ENCODE measurements at places on chromosomes 1 and 21.

GRCh38 chr1:145729196-145729595 is 9.9 kb downstream of the CD160 start:
- no peak for DNase-seq

DNA sequence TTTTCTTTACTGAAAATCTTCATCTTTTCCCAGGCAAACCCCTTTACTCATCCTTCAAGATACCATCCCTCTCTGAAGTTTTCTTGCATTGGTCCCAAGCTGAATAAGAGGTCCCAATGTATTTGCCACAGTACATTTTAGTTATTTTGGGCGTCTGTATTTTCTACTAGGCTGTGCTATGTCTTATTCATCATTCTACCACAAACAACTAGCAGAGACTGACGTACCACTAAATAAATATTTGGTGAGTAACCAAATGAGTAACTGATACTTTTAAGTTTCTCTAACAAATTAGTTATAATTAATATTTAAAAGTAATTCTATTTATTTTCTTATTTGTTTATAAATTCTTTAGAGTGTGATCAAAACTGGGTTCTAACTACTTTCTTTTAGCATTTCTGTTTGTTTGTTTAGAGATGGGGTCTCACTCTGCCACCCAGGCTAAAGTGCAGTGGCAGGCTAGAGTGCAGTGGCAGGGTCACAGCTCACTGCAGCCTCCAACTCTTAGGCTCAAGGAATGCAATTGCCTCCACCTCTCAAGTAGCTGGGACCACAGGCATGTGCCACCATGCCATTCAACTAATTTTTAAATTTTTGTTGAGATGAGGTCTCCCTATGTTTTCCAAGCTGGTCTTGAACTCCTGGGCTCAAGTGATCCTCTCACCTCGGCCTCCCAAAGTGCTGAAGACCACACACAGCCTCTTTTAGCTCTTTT is 33.1 kb downstream of the NDC1 start:
- DNase-seq = no peak

DNA sequence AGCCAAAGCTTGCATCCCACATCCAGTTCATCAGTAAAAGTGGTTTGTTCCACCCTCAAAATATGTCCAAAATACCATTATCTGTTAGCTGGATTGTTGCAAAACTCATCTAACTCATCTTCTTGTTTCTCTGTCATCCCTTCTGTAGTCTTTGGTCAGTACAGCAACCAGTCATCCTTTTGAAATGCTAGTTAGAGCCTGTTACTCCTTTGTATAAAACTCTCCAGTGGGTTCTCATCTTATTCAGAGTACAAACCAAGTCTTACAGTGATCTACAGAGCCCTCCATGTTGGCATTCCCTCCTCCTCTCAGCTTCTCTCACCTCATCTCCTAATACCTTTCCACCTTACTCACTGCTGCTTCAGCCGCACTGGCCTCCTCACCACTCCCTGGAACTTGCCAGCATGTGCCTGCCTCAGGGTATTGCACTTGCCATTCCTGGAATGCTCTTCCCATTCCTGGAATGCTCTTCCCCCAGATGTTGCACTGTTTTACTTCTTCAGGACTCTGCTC is 70.6 kb downstream of the LAMC1 start:
- DNase-seq = no peak

- peak; percentile 78 for DNase-seq
These were observed 11.8 kb downstream of the HTR6 start for GRCh38 chr1:19676438-19676922.
